Iris pigment epithelial cell (primary cell): ENCODE measurements at places on chromosomes 5 and 9.

- DNase-seq: peak; percentile 90
These were observed 243.8 kb downstream of the BNC2 start for GRCh38 chr9:16626577-16627130.

DNA sequence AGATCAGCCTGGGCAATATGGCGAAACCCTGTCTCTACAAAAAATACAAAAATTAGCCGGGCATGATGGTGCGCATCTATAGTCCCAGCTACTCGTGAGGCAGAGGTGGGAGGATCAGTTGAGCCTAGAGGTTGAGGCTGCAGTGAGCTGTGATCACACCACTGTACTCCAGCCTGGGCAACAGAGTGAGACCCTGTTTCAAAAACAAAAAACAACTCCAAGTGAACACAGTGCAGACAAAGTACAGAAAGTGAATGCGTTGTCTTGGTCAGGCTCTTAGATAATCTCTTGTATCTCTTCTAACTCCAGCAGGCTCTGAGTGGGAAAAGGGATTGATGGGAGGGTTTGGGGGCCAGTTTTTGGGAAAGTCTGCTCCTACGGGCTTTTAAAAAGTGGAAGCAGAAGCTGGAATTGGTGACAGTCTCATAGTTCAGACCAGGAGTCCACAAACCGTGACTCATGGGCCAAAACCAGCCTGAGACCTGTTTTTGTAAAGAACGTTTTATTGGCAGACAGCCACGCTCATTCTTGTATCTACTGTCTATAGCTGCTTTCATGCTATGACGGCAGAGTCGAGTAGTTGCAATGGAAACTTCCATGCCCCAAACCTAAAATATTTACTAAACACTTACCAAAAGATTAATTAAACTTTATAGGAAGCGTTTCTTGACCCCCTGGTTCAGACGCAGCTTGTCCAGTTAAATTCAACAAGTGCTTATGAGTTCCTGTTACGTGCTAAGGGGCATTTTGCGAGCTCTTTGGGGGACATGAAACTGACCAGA lies 32.9 kb downstream of the NDST1 start:
- DNase-seq: peak; percentile 98

- DNase-seq: no peak
These were observed 1.2 kb upstream of the ENTREP1 start for GRCh38 chr9:69323861-69324260.

GRCh38 chr5:54438620-54439389 lies 16.7 kb upstream of the HSPB3 start:
- no peak for DNase-seq

- no peak for DNase-seq
These were observed 34.9 kb downstream of the TRIO start for GRCh38 chr5:14178091-14178490.

DNA sequence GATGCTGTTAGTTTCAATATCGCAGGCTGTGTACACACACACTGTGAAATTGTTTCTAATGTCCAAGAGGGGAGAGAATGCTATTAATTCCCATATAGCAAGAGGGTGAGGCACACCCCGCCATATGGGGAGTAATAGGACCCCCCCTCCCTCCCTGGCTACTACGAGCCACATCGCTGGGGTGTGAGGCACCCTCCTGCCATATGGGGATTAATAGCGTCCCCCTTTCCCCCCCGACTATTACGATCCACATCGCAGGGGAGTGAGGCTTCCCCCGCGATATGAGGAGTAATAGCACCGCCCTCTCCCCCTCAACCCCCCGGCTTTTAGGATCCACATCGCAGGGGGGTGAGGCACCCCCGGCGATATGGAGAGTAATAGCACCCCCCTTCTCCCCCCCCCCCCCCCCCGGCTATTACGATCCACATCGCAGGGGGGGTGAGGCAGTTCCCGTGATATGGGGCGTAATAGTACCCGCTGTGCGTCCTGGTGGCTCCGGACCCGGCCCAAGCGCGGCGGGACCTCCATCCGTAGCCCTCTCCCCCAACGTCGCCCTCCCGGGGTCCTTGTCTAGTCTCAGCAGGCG lies 494 bp upstream of the STK32A start:
- no peak for DNase-seq

DNA sequence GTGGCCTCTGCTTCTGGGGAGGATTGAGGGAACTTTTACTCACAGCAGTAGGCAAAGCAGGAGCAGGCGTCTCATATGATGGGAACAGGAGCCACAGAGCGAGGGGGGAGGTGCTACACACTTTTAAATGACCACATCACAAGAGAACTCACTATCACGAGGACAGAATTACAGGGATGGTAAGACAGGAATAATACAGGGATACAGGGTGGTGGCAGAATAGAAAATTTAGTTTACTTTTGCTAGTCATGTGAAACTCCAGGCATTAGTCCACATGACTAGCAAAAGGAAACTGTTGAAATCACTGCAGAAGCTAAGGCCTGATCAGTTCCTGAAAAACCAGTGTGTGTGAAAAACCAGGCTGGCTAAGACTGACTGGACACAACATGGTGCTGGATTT lies 382.4 kb downstream of the NNT start:
- DNase-seq: no peak

GRCh38 chr9:14978022-14979000 lies 68.1 kb upstream of the FREM1 start:
- no peak for DNase-seq

DNA sequence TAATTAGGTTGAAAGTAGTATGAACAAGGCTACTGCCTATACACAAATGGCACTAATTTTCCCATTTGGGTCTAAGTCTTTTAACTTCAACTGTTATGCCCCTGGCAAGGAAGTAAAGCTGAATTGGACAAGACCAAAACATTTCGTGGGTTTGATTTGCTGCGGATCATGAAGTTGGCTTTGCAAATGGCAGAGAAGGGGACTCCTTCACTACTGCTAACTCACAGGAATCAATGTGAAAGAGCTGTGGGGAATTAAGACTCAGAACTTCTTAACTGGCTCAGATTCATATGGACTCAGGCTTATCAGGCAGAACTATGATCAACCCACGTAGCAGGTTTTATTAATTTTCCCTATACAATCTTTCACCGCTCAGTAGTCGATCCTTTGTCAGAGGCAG lies 73.8 kb upstream of the IFNE start:
- DNase-seq: no peak

DNA sequence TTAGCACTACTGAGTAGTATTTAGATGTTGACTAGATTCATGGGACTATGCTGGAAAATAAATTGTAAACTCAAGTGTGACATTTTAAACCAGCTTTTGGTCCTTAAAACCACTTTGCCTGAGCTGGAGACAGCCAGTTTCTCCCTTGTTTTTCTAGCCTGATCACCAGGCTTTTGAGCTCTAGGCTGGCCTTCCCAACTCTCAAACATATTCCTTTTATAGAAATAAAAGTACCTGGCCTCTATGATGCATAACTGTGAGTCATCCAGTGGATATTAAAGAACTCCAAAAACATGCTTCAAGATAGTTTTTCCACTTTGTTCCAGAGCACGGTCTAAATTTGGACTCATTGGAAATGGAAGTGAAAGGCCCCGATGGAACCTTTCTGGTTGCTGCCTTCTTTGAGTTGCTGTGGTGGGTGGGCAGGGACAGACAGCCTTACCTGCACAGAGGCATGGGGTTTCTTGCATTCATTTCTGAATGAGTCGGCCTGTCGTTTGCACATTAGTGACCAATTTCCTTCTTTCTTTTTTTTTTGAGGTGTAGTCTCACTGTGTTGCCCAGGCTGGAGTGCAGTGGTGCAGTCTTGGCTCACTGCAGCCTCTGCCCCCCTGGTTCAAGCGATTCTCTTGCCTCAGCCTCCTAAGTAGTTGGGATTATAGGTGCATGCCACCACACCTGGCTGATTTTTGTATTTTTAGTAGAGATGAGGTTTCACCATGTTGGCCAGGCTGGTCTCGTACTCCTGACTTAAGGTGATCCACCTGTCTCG lies 43.1 kb downstream of the TRIO start:
- peak; percentile 78 for DNase-seq

GRCh38 chr5:81506378-81506777 lies 112.4 kb upstream of the ACOT12 start:
- no peak for DNase-seq

- peak; percentile 97 for DNase-seq
These were observed 367.6 kb downstream of the PDE4D start for GRCh38 chr5:59525957-59526356.

DNA sequence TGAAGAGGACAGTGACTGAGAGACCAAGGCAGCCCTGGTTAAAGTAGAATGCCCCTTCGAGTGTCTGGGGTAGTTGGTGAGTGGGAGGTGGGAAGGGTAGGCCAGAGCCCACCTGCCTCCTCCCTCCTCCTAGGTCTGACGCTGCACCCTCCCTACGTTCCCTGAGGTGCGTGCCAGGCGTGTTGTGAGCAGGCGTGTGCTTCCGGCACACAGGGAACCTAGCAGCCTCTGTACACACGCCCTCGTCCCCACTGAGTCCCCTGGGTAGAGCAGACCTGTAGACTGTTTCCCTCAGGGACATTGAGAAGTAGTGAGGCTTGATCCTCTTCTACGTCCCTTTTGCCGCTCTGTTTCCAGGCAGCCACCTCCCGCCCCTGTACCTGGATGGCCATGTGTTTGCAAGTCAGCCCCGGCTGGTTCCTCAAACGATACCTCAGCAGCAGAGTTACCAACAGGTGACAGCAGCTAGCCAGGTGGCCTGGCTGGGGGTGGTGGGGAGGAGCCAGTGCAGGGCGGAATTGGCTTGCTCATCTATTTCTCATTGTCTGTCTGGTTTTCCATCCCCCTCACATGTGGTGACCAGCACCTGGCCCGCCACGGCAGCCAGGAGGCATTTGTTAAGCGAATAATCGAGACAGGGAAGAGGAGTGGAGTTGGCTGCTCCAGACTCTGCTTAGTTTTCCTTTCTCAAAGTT lies 16.8 kb upstream of the POMT1 start:
- no peak for DNase-seq

DNA sequence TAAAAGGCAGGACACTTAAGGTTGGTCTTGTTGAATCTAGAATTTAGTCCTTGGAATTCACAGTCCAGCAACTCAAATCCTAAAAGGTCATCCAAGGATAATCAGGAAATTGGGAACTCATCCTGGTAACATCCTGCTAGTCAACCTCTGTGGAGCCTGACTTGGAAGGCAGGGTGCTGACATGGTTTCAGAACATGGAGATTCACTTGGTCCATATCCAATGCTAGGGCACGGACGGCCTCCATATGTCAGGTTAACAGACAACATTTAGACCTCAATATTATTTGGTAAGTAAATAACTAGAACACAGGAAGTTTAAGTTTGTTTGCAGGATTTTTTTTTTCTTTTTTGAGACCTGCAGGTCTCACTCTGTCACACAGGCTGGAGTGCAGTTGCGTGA lies 783 bp upstream of the DNAH5 start:
- DNase-seq: no peak

DNA sequence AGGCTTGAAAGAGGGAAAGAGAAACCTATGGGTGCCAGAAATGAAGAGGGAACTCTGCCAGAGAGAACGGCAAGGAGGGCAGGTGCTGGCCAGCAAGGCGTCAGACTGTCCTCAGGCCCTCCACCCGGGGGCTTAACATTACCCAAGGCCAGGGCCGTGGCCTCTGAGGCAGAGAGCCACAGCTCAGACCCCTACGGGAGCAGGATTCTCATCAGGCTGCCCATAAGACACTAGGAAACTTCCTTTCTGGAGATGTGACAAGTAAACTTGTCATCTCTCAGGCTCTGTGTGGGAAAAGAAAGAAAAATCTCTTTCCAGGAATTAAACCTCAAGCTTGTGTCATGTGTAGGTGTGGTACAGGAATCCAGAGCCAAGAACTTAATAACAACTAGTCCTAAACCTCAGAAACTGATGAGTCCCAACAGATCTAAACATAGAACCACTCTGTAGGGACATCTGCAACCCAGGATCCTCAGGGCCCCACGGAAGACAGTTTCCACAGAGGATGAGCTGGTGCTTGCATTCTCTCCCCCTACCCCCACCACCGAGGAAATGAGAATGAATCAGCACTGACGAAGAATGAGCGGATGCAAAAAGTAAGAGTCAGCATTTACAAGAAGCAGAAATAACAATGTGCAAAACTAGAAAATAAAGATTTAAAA lies 74.3 kb downstream of the DCP2 start:
- peak; percentile 85 for DNase-seq

DNA sequence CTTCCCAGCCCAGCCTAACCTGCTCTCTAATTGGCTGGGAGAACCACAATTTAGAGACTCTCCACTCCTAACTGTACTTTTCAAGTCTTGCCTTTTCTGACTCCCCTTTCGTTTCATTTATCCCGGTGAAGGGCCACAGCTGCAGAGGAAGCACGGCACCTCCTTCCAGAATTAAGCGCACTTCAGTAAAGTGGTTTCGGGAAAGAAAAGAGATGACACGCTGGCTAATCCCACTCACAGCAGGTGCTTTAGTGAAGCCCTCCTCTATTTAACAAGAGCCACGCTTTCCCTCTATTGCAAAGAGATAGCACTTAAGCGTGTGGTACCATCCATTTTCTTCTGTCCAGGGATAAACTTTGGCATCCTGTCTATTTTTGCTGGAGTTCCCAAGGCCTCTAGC lies 4.8 kb downstream of the DNAH5 start:
- DNase-seq: no peak

DNA sequence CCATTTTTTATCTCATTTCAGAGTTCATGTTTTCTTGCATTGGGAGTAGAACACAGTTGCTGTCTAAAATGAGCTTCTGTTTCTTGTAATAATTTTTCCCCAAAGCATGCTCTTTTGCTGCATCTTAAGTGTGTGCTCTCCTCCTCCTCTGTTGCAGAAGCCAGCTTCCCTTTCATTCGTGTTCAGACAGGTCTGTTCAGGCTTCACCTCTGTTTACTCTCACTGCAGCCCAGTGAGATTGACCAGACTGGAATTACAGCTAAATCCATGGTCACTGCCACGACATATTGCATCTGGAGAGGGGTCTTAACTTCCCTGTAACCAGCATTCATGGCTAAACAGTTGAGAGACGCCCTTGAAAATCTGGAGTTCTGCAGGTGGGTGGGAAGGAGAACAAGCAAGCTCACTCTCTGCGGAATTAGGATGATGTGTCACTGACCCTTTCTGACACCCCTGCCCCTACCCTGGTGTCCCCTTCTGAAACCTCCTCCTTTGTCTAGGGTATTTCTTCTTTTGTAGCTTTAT lies 223.2 kb downstream of the FSTL4 start:
- DNase-seq: no peak

DNA sequence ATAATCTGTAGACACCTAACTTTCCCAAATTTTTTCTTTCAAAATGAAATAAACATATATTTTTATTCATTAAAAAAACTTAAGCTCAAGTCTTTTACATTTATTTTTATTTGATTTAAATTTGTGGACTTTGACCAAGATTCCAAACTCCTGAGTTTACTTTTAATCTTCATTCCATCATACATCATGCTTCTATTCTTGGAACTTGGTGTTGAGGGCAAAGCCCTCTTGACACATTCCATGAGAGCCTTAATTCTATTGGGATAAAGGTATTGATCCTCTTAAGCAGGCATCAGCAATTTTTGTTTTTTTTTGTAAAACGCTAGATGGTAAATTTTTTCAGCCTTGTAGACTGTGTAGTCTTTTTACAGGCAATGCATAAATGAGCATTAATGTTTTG lies 53.6 kb downstream of the FBXO4 start:
- DNase-seq: no peak

DNA sequence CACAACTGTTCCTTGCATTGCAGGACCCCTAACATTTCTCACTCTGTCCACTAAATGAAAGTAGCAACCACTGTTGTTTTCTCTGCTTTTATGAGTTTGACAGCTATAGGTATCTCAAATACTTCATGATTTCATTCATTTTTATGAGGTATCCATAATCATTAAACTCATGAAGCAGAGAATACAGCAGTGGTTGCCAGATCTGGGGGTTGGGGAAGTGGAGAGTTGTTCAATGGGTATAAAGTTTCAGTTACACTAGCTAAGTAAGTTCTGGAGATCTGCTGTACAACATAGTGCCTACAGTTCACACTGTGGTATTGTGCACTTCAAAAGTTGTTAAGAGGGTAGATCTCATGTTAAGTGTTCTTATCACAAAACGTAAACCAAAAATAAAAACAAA lies 23.4 kb upstream of the CAMK4 start:
- no peak for DNase-seq
